ENCODE measurements at places on chromosomes 7 and 10. TPM values are rescaled to one million over a fixed set of nuclear protein-coding genes. Genes with fewer than 3 reads are reported as not detected.

DNA sequence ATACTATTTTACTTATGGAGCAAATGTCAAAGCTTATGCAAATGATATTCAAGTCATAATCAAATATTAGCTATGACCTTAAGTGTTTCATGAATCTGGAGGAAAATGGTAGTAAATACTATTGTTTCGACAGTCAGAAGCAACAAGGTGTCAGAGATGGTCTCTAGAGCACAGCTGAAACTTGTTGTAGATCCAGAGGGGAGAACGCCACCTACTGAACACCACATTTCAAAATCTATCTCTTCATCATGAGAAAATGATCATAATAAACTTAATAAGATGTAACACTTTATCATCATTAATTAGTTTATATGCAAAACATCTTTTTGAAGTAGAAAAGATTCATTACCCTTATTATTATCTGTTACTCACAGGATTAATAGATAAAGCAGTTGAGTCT, 418.7 kb downstream of the GATA3 start:
- H3K4me3 ChIP-seq: no peak overlapping the region
- no peaks in the 10 kb centered on the region for H3K4me1 ChIP-seq
- H3K36me3 ChIP-seq: no peaks in the 10 kb centered on the region
- no peaks in the 10 kb centered on the region for H3K27me3 ChIP-seq
- no peak overlapping the region for H3K27ac ChIP-seq
- no peak for DNase-seq

- no peaks in the 10 kb centered on the region for H3K27me3 ChIP-seq
- no peaks in the 10 kb centered on the region for H3K36me3 ChIP-seq
- DNase-seq: no peak
- H3K27ac ChIP-seq: no peak overlapping the region
Observed at GRCh38 chr10:121076776-121077715, 225.9 kb downstream of the WDR11 start.

GRCh38 chr7:41979834-41980307, 257.1 kb downstream of the GLI3 start:
- H3K36me3 ChIP-seq: no peaks in the 10 kb centered on the region
- H3K27ac ChIP-seq: no peak overlapping the region
- H3K27me3 ChIP-seq: no peaks in the 10 kb centered on the region
- no peak for DNase-seq
- no peaks in the 10 kb centered on the region for H3K4me1 ChIP-seq

GRCh38 chr7:158186406-158186805, 401.2 kb downstream of the PTPRN2 start:
- no peak for DNase-seq
- no peak overlapping the region for H3K27ac ChIP-seq
- no peaks in the 10 kb centered on the region for H3K4me1 ChIP-seq
- H3K36me3 ChIP-seq: no peaks in the 10 kb centered on the region
- no peaks in the 10 kb centered on the region for H3K27me3 ChIP-seq

- peak; percentile 95 for DNase-seq
- peak overlapping the region; percentile 100 for H3K27ac ChIP-seq
- no peaks in the 10 kb centered on the region for H3K27me3 ChIP-seq
- peak overlapping the region; percentile 91 for H3K4me3 ChIP-seq
- H3K4me1 ChIP-seq: peaks cover 2% of the 10 kb centered on the region
- peaks cover 1% of the 10 kb centered on the region for H3K36me3 ChIP-seq
Observed at GRCh38 chr7:143381427-143382125, 431 bp downstream of the ZYX start.

DNA sequence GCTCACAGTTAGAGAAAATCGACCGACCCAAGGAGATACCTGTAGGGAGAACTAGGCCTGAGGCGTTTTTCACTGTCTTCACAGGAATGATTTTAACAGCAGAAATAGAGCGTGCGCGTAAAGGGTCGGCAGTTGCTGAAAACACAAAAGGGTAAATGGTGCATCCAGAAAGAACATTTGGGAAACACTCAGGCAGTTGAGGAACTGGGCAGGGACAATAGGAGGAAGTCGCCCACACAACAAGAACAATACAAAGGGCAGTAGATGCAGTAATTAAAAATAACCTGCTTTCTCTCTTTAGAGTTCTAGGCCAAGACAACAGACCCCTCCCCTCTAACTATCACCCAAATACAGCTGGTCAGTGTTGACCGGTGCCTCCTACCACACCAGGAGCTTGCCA, 126.6 kb downstream of the SORBS1 start:
- H3K4me3 ChIP-seq: no peak overlapping the region
- DNase-seq: no peak
- peaks cover 2% of the 10 kb centered on the region for H3K4me1 ChIP-seq
- H3K36me3 ChIP-seq: peaks cover 17% of the 10 kb centered on the region
- peak overlapping the region; percentile 86 for H3K27ac ChIP-seq

GRCh38 chr10:98267069-98267893, 713 bp downstream of the LOXL4 start:
- H3K4me3 ChIP-seq: no peak overlapping the region
- no peak for DNase-seq
- H3K36me3 ChIP-seq: no peaks in the 10 kb centered on the region
- no peaks in the 10 kb centered on the region for H3K4me1 ChIP-seq

- no peak overlapping the region for H3K27ac ChIP-seq
- DNase-seq: peak; percentile 35
- H3K4me1 ChIP-seq: no peaks in the 10 kb centered on the region
- H3K27me3 ChIP-seq: no peaks in the 10 kb centered on the region
- no peak overlapping the region for H3K4me3 ChIP-seq
- H3K36me3 ChIP-seq: no peaks in the 10 kb centered on the region
Observed at GRCh38 chr10:97042716-97043562, 142.8 kb downstream of the SLIT1 start.

DNA sequence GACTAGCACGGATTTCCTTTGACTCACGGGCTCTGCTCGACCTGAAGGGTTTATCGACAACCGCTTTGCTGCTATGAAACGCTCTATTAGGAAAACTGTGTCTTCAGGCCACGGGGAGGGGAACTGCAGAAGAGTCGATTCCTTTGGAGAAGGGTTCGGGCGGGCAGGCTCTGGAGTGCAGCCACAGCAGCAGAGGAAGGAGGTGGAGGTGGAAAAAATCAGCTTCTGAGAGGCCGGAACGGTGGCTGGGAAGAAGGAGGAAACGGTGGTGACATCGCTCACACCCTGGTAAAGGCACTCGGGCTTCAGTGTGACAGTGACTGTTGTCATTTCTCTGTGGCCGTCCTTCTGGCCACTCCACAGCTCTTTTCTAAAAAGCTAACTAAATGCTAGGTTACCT, 64.6 kb upstream of the MGMT start:
- no peaks in the 10 kb centered on the region for H3K36me3 ChIP-seq
- no peaks in the 10 kb centered on the region for H3K27me3 ChIP-seq
- DNase-seq: no peak
- no peak overlapping the region for H3K4me3 ChIP-seq
- no peak overlapping the region for H3K27ac ChIP-seq
- no peaks in the 10 kb centered on the region for H3K4me1 ChIP-seq

- no peaks in the 10 kb centered on the region for H3K4me1 ChIP-seq
- DNase-seq: no peak
- H3K27ac ChIP-seq: no peak overlapping the region
Observed at GRCh38 chr10:6766131-6766801, 186.2 kb upstream of the PRKCQ start.

DNA sequence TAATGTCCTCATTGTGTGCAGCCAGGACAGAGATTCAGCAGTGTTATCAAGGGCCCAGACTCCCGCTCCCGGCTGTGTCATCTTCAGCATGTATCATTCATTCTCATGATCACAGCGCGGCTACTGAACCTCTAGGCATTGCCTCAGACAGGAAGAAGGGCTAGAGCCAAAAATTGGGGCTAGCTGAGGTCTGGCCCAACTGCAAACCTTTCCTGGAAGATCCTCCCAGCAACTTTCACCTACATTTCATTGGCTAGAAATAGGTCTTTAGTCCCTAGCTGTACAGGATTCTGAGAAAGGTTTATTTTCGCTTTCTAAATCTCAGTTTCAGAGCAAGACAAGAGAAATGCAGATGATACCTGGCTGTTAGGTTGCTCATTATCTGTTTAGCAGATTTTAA, 81.9 kb downstream of the CREM start:
- H3K4me1 ChIP-seq: no peaks in the 10 kb centered on the region
- no peaks in the 10 kb centered on the region for H3K36me3 ChIP-seq
- no peaks in the 10 kb centered on the region for H3K27me3 ChIP-seq
- no peak for DNase-seq
- H3K27ac ChIP-seq: no peak overlapping the region
- no peak overlapping the region for H3K4me3 ChIP-seq

GRCh38 chr7:68564306-68565135, 1033.8 kb upstream of the AUTS2 start:
- no peaks in the 10 kb centered on the region for H3K4me1 ChIP-seq
- H3K36me3 ChIP-seq: no peaks in the 10 kb centered on the region
- no peaks in the 10 kb centered on the region for H3K27me3 ChIP-seq
- no peak overlapping the region for H3K27ac ChIP-seq

- no peak overlapping the region for H3K4me3 ChIP-seq
- no peaks in the 10 kb centered on the region for H3K36me3 ChIP-seq
- no peaks in the 10 kb centered on the region for H3K4me1 ChIP-seq
- peak overlapping the region; percentile 8 for H3K27ac ChIP-seq
Observed at GRCh38 chr10:80144067-80144695, 11.7 kb downstream of the PLAC9 start.

Gene PHTF2
- 38.4 TPM for total RNA-seq

Gene EMX2
- total RNA-seq: 1.5 TPM

Gene GTPBP4
- total RNA-seq: 29.2 TPM

Gene GOLGA7B
- 0.36 TPM for total RNA-seq

Gene TOMM7
- total RNA-seq: 250 TPM

Gene NANOS1
- total RNA-seq: 1.4 TPM

Gene SLC37A3
- total RNA-seq: 58.5 TPM

Gene RNLS
- 6.1 TPM for total RNA-seq

Measured in aorta (tissue), 5 donors.